ENCODE measurements at places on chromosomes 5 and 9. TPM values are rescaled to one million over a fixed set of nuclear protein-coding genes. Genes with fewer than 3 reads are reported as not detected.
A peak's percentile ranks its signal among the peaks of the same experiment; 100 is the strongest.

The PNPLA7 gene
- polyA plus RNA-seq, result 3.2 TPM

The C5 gene
- polyA plus RNA-seq, result 5.0 TPM

The MSMP gene
- polyA plus RNA-seq, result not detected

The TYRP1 gene
- polyA plus RNA-seq, result 28.4 TPM

The CSF1R gene
- polyA plus RNA-seq, result 20.3 TPM

The GBA2 gene
- 55.8 TPM for polyA plus RNA-seq

The ISL1 gene
- 0.18 TPM for polyA plus RNA-seq

The HSPA4 gene
- polyA plus RNA-seq, result 75.8 TPM

The SH3PXD2B gene
- polyA plus RNA-seq, result 38.9 TPM

The HTR4 gene
- polyA plus RNA-seq, result not detected

The TMEM171 gene
- polyA plus RNA-seq, result 0.32 TPM

The PCDHB4 gene
- polyA plus RNA-seq, result 4.6 TPM

The LAMC3 gene
- not detected for polyA plus RNA-seq

- no peak for DNase-seq
These were observed 42.7 kb downstream of the SH3PXD2B start for GRCh38 chr5:172411484-172412072.

DNA sequence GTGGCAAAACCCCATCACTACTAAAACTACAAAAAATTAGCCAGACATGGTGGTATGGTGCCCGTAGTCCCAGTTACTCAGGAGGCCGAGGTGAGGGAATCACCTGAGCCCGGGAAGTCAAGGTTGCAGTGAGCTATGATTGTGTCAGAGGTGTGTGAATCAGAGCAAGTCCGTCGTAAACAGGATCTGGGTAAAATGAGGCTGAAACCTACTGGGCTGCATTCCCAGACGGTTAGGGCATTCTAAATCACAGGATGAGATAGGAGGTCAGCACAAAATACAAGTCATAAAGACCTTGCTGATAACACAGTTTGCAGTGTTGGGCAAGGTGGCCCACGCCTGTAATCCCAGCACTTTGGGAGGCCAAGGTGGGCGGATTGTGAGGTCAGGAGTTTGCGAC, 1.9 kb upstream of the CLTB start:
- DNase-seq, result no peak

- no peak for DNase-seq
These were observed 1.9 kb upstream of the LCN1 start for GRCh38 chr9:135519179-135519971.

DNA sequence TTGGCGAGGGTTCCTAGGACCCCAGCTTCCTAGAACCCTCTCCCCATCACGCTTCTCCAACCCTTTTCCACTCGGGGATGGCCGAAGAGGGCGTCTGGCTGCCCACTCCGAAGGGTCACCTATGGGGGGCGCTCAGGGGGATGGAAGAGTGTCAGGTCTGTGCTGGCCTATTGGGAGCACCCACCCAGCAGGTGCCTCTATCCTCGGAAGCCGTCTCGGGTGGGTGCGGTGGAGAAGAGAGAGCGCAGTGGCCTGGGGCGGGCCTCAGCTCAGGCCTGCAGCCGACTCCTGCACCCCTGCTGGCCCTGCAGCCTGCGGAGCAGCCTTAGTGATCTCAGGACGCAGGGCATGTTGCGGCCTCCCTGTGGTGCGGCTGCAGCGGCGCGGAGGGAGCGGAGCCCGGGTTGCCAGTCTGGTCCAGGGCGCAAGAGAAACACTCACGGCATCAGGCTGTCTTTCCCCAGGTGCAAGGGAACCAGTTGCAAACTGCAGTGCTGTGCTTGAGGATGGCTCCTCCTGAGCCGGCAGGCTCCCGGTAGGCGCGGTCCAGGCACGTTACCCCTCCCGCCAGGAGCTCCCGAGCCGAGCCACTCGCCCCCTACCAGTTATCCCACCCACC, 1.5 kb upstream of the IRX2 start:
- no peak for DNase-seq

DNA sequence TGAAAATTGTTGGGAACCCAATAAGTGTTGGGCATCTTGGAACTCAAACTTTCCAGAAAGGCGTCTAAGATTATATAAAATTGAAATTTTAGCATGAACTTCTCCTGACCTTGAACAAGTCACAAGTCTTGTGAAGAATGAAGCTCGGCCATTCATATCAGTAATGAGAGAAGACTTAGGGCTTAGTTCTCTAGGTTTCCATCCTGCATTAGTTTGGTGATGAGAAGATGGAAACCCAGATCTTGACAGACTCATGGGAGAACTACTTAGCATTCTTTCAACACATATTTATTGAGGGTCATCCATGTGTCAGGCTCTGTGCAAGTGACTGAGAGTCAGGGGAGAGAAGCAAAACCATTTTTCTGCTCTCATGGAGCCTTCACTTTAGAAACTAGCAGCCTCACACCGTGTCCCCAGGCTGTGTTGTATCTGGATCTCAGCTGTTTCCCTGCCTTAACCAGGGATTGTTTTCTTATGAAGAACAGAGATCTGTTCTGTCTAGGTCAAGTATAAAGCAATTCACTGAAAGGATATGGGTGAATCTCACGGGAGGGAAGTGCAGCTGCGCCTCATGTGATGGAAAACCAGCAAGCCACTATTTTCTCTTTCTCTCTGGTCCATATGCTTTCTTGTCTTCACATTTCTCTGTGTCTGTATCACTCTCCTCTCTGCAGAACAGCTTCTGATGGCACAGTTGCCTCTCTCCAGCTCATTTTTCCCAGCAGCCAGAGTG, 3.4 kb downstream of the GARNL3 start:
- peak; percentile 55 for DNase-seq

DNA sequence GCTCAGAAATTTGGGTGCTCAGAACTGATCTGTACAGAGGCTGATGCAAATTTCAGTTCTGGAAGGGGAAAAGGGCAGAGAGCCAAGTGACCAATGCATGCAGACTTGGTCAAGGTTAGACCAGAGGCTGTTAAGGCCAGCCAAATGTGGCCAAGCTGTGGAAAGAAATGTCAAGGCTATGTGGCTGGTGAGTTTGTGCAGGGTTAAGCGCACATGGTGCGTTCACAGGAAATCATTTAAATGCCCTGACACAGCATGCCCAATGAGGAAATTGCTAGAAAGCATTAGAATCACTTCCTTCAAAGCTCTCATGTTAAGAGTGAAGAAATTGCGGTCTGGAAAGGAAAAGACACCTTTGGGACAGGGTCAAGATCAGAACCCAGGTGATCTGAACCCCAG, 58.0 kb downstream of the PTPN3 start:
- no peak for DNase-seq

DNA sequence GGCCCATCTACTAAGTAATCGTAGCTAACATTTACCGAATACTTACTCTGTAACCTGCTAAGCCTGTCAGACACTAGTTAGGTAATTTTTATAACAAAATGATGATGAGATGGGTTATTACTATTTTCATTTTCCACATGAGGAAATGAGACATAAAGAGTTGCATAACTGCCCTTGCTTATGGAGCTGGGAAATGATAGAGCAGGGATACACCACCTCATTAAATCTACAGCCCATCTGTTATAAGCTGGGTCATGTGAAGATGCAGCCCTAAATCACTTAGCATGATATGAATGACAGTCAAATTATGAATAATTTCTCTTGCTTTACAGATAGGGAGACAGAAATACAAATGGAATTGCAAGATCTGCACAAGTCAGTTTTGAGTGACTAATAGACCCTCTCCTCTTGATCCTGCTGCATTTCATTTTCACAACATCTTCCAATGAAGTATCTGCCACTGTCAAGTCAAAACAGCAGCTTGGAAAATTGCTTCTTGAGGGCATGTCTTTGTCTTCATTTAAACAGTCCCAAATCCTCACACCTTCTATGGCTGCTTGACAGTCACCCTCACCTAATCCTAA, 364.7 kb downstream of the PRELID2 start:
- no peak for DNase-seq

GRCh38 chr5:38329132-38329715, 70.9 kb downstream of the EGFLAM start:
- DNase-seq, result no peak

DNA sequence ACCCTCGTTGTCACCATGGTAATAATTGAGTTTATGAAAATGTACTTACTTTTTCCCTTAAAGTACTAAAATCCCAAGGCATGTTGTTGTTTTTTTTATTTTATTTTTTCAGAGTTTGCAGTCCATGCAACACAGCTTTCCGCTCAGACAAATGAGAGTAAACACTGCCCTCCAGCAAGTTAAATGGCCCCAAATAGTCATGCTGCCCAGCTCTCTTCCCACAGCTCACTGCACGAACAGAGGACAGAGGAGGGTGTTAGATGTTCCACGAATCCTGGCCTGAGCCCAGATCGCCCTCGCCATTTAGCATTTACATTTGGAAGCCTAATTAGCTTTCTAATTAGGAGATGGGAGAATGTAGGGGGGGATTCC, 1.9 kb downstream of the NIM1K start:
- DNase-seq, result no peak

DNA sequence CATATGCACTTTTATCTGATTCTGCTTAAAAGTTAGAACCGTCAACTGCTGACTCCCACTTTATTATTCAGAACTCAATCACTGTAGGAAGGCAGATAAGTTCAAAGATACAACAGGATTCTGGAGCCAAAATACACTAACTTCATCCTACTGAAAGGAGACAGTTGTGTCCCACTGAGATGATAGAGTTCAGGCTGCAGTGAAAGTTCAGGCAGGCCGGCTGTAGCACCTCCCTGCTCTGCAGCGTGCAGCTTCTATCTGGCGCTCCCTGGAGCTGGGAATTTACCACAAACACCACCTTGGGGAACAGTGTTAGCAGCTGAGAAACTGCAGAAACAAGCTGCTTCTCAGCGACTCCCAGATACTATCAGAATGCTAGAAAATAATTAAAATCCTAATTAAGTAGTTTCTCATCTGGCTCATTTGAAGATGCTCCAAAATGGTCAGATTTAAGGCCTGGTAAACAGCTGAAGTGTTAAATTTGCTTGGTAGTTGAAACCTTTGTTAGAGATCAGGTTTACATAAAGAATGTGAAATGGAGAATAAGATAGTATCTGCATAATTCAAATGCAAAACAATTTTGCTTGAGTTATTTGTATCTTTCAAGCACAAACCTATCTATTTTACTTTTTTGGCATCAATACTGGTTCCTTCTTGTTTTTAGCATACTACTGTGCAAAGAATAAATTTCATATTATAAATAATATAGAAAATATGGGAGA, 52.3 kb upstream of the CNTLN start:
- peak; percentile 20 for DNase-seq

GRCh38 chr5:73280821-73281746, 108.1 kb downstream of the TMEM174 start:
- DNase-seq, result no peak

DNA sequence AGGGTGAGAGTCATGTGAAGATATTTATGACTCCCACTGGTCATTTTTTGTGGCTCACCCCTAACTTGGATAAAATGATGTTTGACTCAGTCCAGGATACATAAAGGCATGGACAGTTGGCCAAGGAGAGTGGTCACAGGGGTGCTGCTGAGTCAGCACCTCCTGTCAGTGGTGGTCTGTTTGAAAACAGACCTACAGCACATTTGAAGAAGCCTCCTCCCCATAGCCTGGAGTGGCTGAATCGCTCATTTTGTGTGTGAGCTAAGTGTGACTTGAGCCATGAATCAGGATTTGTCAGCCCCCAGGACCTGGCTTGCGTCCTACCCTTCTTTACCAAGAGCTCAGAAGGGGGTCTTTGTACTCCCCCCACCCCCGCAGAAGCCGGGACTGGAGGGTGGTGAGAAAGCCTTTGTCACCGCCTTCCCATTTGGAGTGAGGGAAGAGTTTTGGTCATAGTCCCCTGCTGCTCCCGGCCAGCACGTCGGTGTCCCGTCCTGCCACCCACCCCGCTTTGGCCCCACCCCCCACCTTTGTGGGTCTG, 35.6 kb downstream of the TRIO start:
- DNase-seq, result no peak
